ENCODE measurements at places on chromosomes 7 and 10.
A peak's percentile ranks its signal among the peaks of the same experiment; 100 is the strongest.

- no peak overlapping the region for H3K4me3 ChIP-seq
- peaks cover 14% of the 10 kb centered on the region for H3K4me1 ChIP-seq
- no peaks in the 10 kb centered on the region for H3K36me3 ChIP-seq
- no peak for DNase-seq
These were observed 98.4 kb upstream of the FZD1 start for GRCh38 chr7:91165846-91166230.

DNA sequence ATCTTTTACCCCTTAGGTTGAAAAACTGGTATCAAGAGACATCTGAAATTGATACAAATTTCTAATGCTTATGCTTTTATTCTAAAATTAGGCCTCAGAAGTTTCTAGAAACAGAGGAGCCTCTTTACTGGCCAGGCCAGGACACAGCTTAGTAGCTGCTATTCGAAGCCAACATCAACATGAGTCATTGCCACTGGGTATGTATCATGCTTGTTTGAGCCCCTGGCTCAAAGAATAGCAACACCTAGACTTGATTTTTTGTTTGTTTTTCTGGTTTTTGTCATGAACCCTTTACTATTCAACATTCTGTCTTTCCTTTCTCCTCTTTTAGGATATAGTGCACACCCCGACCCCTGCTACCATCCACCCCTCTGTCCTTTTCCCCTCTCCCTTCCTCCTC, 90.9 kb upstream of the STK17A start:
- no peaks in the 10 kb centered on the region for H3K36me3 ChIP-seq
- H3K4me3 ChIP-seq, result no peak overlapping the region
- no peak overlapping the region for H3K27ac ChIP-seq
- no peaks in the 10 kb centered on the region for H3K27me3 ChIP-seq
- DNase-seq, result no peak
- H3K4me1 ChIP-seq, result no peaks in the 10 kb centered on the region

- DNase-seq, result no peak
- H3K4me1 ChIP-seq, result peaks cover 29% of the 10 kb centered on the region
- peaks cover 19% of the 10 kb centered on the region for H3K27me3 ChIP-seq
These were observed 2.6 kb downstream of the TLX1 start for GRCh38 chr10:101133489-101134298.

DNA sequence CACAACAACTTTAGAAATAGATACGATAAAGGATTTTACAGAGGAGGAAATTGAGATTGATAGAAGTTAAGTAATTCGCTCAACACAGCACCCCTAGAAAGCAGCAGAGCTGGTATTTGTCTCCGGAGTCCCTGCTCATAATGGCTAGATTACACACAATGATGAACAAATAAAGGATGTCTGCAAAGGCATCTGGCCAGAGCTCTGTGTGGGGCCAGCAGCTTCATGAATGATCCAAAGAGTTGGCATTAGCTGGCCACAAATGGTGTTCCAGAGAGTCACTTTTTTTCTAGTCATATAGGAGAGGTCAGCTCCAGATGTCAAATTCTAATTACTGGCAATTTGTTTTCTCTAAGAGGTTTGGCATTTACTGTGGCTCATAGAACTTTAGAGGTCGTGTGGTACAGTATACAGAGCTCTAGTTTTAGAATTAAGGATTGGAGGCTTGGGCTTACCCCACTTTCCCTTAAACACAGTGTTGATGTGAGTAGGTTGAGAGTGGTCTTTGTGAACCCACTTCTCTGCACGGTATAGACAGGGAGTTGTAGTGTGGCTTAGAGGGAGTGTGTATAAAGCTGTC, 186.2 kb downstream of the BICC1 start:
- H3K27ac ChIP-seq, result no peak overlapping the region
- H3K27me3 ChIP-seq, result no peaks in the 10 kb centered on the region
- no peak overlapping the region for H3K4me3 ChIP-seq
- H3K4me1 ChIP-seq, result peaks cover 5% of the 10 kb centered on the region

GRCh38 chr10:1043532-1043995, 5.4 kb downstream of the IDI1 start:
- peaks cover 34% of the 10 kb centered on the region for H3K4me1 ChIP-seq
- H3K4me3 ChIP-seq, result no peak overlapping the region
- H3K27ac ChIP-seq, result peak overlapping the region; percentile 40
- H3K27me3 ChIP-seq, result no peaks in the 10 kb centered on the region
- no peak for DNase-seq

DNA sequence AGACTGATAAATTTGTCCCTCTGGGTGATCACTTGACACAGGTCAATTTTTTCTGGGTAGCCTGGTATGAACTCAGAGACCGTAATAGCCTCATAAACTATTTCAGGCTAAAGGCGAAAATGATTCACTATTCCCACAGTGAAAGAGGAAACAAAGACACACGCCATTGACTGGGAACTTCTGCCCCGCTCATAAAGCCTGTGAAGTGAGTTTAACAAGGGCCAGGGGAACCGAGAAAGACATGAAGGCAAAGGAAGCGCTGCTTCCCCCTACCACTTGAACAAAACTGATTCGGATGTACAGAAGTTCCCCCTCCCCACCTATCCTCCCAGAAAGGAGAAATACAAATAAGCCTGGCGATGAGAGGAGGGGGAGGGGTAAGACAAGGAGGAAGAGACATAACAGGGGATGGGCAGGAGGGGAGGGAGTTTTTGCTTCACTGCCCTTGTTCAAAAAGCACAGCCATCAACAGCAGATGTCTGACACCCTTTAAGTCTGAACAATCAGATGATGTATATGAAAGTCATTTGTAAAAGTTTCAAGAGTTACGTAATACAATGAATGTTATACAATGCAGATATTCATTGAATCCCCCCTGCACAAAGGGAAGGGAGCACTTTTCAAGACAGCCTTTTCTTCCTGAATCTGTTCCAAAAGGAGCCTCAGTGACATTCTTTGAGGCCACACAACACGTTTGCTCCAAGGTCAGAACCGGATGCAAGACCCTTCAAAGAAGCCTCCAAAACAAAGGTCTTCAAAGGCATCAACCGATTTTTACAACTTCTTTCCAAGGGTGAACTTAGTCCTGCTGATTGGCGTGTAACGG, 734 bp downstream of the ABCB4 start:
- no peak for DNase-seq
- no peaks in the 10 kb centered on the region for H3K27me3 ChIP-seq

DNA sequence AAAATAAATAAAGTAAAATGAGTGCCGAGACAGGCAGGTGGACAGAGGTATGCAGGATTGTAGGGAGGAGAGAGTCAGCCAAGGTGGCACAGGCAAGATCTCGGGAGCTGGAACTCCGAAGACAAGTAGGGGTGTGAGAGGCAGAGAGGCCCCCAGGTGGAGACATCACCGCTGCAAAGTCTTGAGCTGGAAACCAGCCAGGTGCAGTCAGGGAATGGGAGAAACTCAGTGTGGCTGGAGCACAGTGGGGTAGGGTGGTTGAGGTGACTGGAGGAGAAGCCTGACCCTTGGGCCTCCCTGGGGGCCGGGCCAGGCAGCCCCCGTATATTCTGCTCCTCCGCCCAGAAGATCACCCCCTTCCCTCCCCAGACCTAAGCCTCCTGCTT, 4.2 kb downstream of the EPHB4 start:
- no peak for DNase-seq
- H3K36me3 ChIP-seq, result peaks cover 5% of the 10 kb centered on the region
- no peak overlapping the region for H3K4me3 ChIP-seq
- H3K27me3 ChIP-seq, result no peaks in the 10 kb centered on the region
- no peak overlapping the region for H3K27ac ChIP-seq
- peaks cover 34% of the 10 kb centered on the region for H3K4me1 ChIP-seq

DNA sequence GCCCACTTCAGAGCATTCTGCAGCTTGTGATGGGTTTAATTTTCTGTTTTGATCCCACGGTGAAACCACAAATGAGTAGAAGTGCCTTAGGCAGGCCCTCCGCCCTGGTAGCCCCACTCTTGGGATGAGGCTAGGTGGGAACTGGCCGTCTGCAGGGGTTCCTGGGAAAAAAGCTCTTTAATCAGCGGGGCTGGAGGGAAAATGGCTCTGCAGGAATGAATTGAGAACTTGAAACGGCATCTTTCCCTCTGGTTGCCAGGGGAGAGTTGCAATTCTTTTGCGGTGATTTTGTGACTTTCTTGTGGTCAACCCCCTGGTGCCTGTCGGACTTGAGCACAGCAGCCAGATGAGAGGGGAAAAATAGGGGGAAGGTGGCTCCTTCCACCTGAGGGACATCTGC, 32.7 kb downstream of the COL26A1 start:
- no peak for DNase-seq
- no peaks in the 10 kb centered on the region for H3K4me1 ChIP-seq
- H3K27me3 ChIP-seq, result no peaks in the 10 kb centered on the region

- no peak overlapping the region for H3K4me3 ChIP-seq
- DNase-seq, result no peak
- no peaks in the 10 kb centered on the region for H3K36me3 ChIP-seq
- H3K27me3 ChIP-seq, result no peaks in the 10 kb centered on the region
- no peaks in the 10 kb centered on the region for H3K4me1 ChIP-seq
- H3K27ac ChIP-seq, result no peak overlapping the region
These were observed 89.8 kb downstream of the SEMA3A start for GRCh38 chr7:84104826-84105225.

- no peaks in the 10 kb centered on the region for H3K27me3 ChIP-seq
- peaks cover 9% of the 10 kb centered on the region for H3K4me1 ChIP-seq
- H3K4me3 ChIP-seq, result no peak overlapping the region
These were observed 131.6 kb upstream of the KLF14 start for GRCh38 chr7:130865408-130866236.

- no peaks in the 10 kb centered on the region for H3K27me3 ChIP-seq
- H3K4me3 ChIP-seq, result no peak overlapping the region
- no peaks in the 10 kb centered on the region for H3K36me3 ChIP-seq
- H3K27ac ChIP-seq, result no peak overlapping the region
- no peak for DNase-seq
These were observed 3.5 kb upstream of the FAM171A1 start for GRCh38 chr10:15374566-15374965.

GRCh38 chr10:67783606-67784294, 54.2 kb downstream of the DNAJC12 start:
- no peak overlapping the region for H3K27ac ChIP-seq
- H3K27me3 ChIP-seq, result no peaks in the 10 kb centered on the region
- no peak overlapping the region for H3K4me3 ChIP-seq
- no peaks in the 10 kb centered on the region for H3K4me1 ChIP-seq
- no peak for DNase-seq

GRCh38 chr10:1569208-1569607, 168.1 kb downstream of the ADARB2 start:
- no peaks in the 10 kb centered on the region for H3K27me3 ChIP-seq
- no peaks in the 10 kb centered on the region for H3K36me3 ChIP-seq
- no peak overlapping the region for H3K4me3 ChIP-seq
- no peak overlapping the region for H3K27ac ChIP-seq

- peak overlapping the region; percentile 55 for H3K27ac ChIP-seq
- no peaks in the 10 kb centered on the region for H3K27me3 ChIP-seq
- H3K36me3 ChIP-seq, result no peaks in the 10 kb centered on the region
- H3K4me3 ChIP-seq, result no peak overlapping the region
- DNase-seq, result no peak
- peaks cover 24% of the 10 kb centered on the region for H3K4me1 ChIP-seq
These were observed 4.0 kb upstream of the CFAP58 start for GRCh38 chr10:104349623-104350126.

DNA sequence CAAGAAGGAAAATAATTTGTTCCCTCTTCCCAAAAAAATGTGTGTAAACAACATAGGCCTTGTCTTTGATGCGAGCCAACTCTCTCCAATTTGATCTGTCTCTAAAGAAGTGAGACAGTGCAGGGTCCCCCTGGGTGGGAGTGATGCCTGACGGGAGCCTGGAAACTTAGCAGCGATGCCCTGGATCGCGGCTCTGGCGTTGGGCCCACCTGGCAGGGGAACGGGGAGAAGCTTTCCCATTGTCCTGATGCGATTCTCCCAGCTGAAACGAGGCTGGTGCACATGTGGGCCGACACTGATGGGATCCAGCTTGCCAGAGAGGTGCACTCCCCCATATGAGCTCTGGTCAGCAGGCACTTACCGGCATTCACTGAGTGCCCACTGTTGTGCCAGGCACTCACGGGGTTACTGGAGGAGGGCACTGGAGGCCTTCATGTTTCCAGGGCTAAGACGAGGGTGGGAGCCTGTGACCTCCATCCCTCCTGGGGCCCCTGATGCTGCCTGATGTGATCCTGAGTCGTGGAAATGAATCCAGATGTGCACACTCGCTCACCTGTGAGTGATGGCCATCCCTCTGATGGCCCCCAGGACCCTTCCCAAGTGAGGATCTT, 132.8 kb downstream of the PTPN20 start:
- no peak overlapping the region for H3K4me3 ChIP-seq
- no peaks in the 10 kb centered on the region for H3K36me3 ChIP-seq
- DNase-seq, result no peak
- no peak overlapping the region for H3K27ac ChIP-seq
- H3K27me3 ChIP-seq, result no peaks in the 10 kb centered on the region
- peaks cover 9% of the 10 kb centered on the region for H3K4me1 ChIP-seq

- peak overlapping the region; percentile 64 for H3K27ac ChIP-seq
- H3K4me1 ChIP-seq, result peaks cover 46% of the 10 kb centered on the region
- no peaks in the 10 kb centered on the region for H3K36me3 ChIP-seq
- H3K27me3 ChIP-seq, result no peaks in the 10 kb centered on the region
These were observed 26.2 kb downstream of the ABLIM1 start for GRCh38 chr10:114631666-114632417.

DNA sequence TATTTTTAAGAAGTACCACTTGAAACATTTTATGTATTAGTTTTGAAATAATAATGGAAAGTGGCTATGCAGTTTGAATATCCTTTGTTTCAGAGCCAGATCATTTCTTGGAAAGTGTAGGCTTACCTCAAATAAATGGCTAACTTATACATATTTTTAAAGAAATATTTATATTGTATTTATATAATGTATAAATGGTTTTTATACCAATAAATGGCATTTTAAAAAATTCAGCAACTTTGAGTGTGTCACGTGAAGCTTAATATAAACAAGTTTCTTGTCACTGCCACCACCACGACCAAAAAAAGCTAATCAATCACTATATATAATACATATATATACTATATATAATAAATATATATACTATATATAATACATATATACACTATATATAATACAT, 4.8 kb downstream of the IL6 start:
- H3K4me1 ChIP-seq, result no peaks in the 10 kb centered on the region
- H3K27me3 ChIP-seq, result no peaks in the 10 kb centered on the region
- DNase-seq, result no peak
- H3K36me3 ChIP-seq, result no peaks in the 10 kb centered on the region

GRCh38 chr10:66928776-66929175, 2.9 kb downstream of the LRRTM3 start:
- H3K4me1 ChIP-seq, result peaks cover 14% of the 10 kb centered on the region
- no peak overlapping the region for H3K4me3 ChIP-seq
- H3K27ac ChIP-seq, result no peak overlapping the region
- no peaks in the 10 kb centered on the region for H3K27me3 ChIP-seq
- no peak for DNase-seq

GRCh38 chr7:39616138-39616537, 7.2 kb upstream of the RALA start:
- no peak for DNase-seq
- H3K27ac ChIP-seq, result no peak overlapping the region
- no peaks in the 10 kb centered on the region for H3K4me1 ChIP-seq
- no peak overlapping the region for H3K4me3 ChIP-seq
- no peaks in the 10 kb centered on the region for H3K27me3 ChIP-seq
- no peaks in the 10 kb centered on the region for H3K36me3 ChIP-seq

GRCh38 chr7:44225566-44226395, 25.0 kb downstream of the YKT6 start:
- H3K27ac ChIP-seq, result no peak overlapping the region
- H3K27me3 ChIP-seq, result peaks cover 5% of the 10 kb centered on the region
- DNase-seq, result no peak
- no peaks in the 10 kb centered on the region for H3K36me3 ChIP-seq

GRCh38 chr10:121942749-121943416, 15.1 kb upstream of the ATE1 start:
- no peaks in the 10 kb centered on the region for H3K27me3 ChIP-seq
- no peak overlapping the region for H3K4me3 ChIP-seq
- no peaks in the 10 kb centered on the region for H3K4me1 ChIP-seq
- no peak for DNase-seq

GRCh38 chr7:131071786-131072504, 255.7 kb upstream of the MKLN1 start:
- no peak overlapping the region for H3K4me3 ChIP-seq
- no peaks in the 10 kb centered on the region for H3K36me3 ChIP-seq
- no peak for DNase-seq
